Foreskin fibroblast (primary cell): ENCODE measurements at places on chromosomes 12 and 14.
A peak's percentile ranks its signal among the peaks of the same experiment; 100 is the strongest.

- no peak for DNase-seq
Observed at GRCh38 chr12:32497864-32498263, 98.5 kb downstream of the FGD4 start.

DNA sequence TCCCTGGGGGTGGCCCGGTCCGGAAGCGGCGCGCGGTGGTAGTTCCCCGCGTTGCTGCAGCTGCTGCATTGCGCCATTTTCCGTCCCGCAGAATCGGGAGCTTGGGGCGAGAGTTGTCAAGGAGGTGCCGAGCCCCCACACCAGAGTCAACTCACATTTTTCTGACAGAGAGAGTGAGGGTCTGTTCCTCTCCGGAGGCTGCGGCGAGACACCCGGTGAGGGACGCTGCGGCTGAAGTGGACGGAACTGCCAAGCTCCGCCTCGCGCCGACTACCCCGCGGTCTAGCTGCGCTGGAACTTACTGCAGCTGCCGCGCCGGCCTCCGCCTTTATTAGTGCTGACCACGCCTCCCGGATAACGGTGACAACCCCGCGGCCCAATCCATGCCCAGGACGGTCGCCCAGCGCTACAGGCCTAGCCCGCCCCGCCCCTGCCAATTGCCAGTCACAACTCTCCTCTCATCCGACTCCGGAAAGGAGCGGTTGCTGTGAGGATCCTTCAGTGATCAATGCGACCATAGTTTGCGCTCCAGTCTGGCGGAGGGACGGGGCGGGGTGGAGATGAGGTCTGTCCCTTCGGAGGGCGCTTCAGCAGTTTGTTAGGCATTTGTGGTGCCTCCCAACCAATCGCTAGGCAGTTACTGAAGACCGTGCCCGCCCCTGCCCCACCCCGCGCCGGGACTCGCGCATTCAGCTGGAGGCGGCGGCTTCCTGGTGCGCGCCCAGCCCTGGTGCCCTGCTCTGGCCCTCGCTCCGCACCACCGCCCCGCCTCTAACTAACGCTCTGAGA is at the start of gene VAMP1:
Gene VAMP1, minus strand, starts transcription at position 303 of the 789 bp plus-strand sequence. Its CDS starts 146 bp downstream, at position 157.
- DNase-seq: peak; percentile 98

- DNase-seq: no peak
Observed at GRCh38 chr12:10341892-10342509, 34.3 kb downstream of the KLRD1 start.

GRCh38 chr14:22978487-22978837 is 3.9 kb downstream of the AJUBA start:
- DNase-seq: peak; percentile 44

GRCh38 chr12:27343255-27344000 is 10.8 kb downstream of the BMAL2 start:
- peak; percentile 84 for DNase-seq

DNA sequence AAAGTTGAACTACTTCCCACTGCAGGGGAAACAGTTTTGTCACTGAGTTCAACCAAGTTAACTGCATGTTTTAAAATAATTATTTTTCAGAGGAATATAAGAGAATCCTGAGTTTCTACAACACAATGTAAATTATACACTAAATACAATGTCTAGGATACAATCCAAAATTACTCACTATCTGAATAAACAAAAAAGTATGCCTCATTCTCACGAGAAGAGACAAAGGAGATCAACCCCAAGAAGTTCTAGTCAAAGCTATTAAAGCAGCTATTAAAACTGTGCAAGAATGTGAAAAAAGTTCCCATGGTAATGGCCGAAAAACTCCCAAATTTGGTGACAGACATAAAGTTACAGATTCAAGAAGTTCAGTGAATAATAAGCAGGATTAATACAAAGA is 8.8 kb upstream of the KCNK13 start:
- peak; percentile 36 for DNase-seq

DNA sequence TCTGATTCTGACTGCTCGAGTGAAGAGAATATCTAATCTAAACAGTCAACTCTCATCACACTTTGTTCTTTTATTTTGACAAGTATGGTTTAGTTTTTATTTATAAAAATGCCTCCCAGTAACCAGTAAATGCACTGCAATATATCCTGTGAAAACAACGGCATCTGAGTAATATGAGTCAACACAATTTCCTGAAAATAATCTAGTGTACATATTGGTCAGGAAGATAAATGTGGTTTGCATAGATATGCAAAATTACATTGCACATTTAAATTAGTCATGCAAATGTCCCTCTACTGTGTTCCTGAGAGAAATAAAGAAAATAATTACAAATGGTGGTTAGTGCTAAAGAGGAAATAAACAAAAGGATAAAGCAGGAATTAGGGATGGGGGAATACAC is 1190.7 kb upstream of the SEL1L start:
- DNase-seq: no peak

DNA sequence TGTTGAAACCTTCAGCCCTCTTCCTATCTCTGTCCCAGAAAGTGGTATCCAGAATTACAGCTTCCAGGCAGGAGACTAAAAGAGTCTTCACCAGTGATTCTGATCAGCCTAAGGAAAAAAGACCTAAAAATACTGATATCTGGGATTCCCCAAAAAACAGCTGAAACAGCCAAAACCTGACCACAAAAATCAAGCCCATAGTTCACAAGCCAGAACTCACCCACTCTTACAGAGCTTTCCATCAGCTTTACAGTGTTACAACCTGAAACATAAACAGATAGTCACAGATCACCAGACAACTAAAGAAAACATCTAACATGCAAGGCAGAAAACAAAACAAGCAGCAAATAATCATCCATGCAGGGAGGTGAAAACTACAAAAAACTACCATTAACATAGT is 26.0 kb upstream of the TSPAN8 start:
- no peak for DNase-seq

GRCh38 chr12:3054374-3054773 is 22.8 kb upstream of the TSPAN9 start:
- no peak for DNase-seq

DNA sequence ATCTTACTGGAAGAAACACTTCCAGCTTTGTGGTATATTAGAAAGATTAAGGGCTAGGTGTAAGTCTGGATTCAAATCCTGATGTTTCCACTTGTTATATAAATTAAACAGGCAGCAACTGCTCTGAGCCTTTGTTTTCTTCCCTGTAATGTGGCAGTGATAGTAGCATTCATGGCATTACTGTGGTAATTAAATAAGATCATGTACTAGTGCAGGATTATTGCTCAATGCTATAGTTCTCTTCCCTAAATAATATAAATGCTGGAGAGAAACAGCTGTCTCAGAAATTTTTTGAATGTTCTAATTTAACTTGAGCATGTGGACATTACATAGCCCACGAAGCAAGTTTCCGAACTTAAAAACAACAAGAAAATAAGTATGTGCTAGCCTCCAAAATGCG is 5.4 kb downstream of the TMEM117 start:
- DNase-seq: no peak

DNA sequence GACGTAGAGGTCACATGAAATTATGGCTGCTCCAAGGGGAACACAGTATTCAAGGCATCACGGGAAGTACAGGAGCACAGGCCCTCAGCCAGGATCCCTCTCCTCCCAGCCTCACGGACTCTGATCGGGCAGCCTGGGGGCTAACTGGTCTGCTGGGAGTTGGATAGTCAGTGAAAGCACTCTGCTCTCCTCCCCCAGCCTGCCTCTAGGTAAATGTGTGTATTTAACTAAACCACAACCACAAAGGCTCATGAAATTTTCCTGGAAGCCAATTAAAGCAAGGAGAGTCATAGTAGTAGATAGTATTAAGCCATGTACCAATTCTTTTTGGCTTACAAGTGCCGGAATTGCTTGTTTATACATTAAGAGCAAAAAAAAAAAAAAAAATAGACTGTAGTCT is 254.3 kb downstream of the MSRB3 start:
- no peak for DNase-seq

- peak; percentile 43 for DNase-seq
Observed at GRCh38 chr14:102530828-102531478, 21.4 kb upstream of the ANKRD9 start.

- DNase-seq: no peak
Observed at GRCh38 chr12:104741497-104742367, 216.4 kb downstream of the SLC41A2 start.

DNA sequence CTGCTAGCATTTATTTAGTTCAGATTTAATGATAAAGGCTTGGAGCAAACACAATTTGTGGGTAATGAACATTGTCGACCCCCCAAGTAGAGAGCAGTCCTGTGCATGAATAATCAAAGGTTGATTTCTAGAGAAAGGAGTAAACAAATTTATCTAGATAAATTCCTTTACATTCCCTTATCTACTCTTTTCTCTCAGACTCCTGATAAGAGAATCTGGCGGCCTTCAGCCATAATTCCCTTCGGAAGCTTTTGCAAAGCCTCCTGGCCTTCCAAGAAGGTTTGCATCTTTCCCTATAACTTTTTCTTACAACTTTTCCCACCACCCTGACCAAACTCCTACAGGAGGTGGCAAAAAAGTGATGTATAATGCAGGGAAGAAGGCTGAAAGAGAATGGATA is 42.1 kb downstream of the TMTC3 start:
- DNase-seq: no peak

GRCh38 chr12:116278667-116279066 is 1.2 kb upstream of the MED13L start:
- no peak for DNase-seq

DNA sequence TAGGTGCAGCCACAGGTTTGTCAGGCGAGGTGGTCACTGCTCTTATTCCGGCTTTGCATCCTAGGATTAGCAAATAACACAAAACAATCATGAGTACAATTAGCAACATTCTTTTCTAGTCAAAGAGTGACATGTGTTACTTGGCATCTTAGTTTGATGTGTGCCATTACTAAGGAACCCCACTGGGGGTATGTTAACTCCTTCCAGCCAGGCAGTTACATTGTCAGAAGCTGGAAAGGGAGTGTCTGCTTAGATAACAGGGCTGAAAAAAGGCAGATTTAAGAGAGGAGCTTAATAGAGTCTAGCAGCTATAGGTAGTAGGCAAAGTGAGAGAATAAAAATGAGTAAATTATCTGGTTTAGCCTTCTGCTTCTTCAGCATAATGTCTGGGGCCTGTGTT is 30.5 kb upstream of the METAP2 start:
- no peak for DNase-seq

DNA sequence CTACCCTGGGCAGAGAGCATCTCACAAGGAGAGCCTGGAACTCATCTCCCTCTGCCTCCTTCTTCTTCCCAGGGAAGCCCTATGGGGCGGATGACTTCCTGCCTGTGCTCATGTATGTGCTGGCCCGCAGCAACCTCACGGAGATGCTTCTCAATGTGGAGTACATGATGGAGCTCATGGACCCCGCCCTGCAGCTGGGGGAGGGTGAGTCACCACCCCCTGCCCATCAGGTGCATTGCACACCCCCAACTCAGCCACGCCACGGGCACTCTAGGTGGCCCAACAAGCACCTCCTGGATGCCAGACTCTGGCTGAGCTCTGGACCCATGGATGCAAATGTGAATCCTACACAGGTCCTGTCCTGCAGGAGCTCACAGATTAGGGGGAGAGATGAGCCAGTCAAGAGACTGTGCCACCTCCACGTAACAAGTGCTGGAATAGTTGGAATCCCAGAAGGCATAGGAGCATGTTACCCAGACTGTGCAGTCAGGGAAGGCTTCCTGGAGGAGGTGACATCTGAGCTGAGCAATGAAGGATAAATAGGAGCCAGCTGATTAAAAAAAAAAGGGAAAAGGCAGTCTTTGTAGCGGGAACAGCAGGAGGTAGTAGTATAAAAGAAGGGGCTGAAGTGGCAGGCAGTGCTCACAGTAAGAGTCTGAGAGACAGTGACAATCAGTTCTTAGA is 71.9 kb downstream of the LGMN start:
- DNase-seq: no peak

- no peak for DNase-seq
Observed at GRCh38 chr12:79019672-79020071, 155.1 kb downstream of the SYT1 start.

DNA sequence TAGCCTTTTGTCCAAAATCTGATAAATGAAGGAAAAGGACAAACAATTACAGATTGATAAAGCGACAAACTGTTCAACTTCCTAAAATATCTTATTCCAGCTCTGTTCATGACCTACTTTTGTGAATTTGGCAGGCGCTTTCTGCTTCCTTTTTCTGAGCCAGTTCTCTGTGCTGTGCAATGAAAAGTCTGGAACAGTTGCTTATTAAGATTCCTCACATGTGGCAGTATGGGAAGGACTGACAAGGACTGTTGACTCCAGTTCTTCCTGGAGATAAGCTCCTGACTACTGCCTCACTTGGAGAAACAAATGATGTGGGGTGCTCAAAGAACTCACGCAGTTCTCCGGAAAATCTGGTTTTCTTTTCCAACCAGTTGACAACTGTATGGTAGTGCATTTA is 58.3 kb upstream of the ANP32D start:
- DNase-seq: no peak

DNA sequence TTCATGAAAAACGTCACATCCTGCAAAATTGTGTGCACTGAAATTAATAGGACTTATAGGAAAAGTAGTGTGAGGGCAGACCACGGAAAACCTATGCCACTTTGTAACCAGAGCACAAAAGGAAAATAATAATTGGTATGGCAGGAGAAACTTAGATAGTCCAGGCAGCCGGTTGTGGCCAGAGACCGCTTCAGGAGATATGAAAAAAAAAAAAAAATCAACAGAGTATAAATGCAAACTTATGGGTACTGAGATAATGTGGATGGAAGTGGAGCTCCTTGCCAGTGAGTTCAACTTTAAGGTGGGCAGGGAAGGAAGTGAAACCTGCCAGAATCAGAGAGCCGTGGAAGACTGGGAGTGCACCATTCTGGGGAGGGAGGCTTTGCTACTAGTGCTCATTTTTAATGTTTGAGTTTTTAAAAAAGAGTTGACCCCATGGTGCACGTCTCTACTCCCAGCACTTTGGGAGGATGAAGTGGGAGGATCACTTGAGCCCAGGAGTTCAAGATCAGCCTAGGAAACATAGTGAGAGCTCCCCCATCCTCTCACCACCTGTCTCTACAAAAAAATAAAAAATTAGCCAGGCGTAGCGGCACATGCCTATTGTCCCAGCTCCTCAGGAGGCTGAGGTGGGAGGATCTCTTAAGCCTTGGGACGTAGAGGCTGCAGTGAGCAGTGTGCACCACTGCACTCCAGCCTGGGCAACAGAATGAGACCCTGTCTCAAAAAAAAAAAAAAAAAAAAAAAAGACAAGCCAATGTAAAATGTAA is 34.3 kb upstream of the METAP2 start:
- no peak for DNase-seq
